ENCODE measurements at places on chromosomes 5 and 9. TPM values are rescaled to one million over a fixed set of nuclear protein-coding genes. Genes with fewer than 3 reads are reported as not detected.

UTP15 gene
- 23.0 TPM for total RNA-seq

DMGDH gene
- 0.50 TPM for total RNA-seq

ENTR1 gene
- total RNA-seq = 34.0 TPM

RORB gene
- total RNA-seq = under 0.01 TPM

PCDHAC2 gene
- 0.32 TPM for total RNA-seq

All from bladder microvascular endothelial cell (primary cell).